ENCODE measurements at places on chromosomes 4 and X.

GRCh38 chrX:38060331-38060878, 54.1 kb downstream of the SYTL5 start:
- no peak for DNase-seq

DNA sequence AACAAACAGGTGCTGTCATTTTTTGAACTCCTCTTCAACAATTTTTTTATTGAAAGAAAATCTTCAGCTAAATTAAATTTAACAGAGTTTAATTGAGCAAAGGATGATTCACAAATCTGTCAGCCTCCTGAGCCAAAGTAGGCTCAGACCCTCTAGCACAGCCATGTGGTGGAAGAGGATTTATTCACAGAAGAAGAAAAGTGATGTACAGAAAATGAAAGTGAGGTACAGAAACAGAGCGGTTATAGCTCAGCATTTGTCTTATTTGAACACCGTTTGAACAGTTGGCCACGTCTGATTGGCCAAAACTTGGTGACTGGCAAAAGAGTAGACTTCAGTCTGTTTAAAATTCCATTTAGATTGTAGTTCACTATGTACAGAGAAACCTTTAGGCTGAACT, 217.3 kb downstream of the SPANXN1 start:
- DNase-seq, result no peak

DNA sequence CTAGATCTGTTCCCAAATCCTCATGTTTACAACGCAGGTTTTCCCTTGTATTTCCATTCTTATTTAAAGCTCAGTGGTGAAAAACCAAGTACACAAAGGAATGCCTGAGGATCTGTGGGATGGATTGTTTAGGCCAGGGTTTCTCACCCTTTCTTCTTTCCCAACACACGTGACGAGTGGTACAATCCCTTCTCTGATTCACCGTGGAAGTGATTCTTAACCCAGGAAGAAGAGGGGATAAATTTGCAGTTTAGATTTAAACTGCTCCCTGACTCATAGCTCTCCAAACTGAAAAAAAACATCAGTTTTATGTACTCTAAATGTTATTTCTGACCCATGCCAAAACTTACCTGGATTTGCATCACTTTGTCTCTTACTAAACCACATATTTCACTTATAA, 17.0 kb downstream of the PAQR3 start:
- DNase-seq, result no peak

GRCh38 chr4:42636645-42636949, 20.3 kb downstream of the ATP8A1 start:
- no peak for DNase-seq

DNA sequence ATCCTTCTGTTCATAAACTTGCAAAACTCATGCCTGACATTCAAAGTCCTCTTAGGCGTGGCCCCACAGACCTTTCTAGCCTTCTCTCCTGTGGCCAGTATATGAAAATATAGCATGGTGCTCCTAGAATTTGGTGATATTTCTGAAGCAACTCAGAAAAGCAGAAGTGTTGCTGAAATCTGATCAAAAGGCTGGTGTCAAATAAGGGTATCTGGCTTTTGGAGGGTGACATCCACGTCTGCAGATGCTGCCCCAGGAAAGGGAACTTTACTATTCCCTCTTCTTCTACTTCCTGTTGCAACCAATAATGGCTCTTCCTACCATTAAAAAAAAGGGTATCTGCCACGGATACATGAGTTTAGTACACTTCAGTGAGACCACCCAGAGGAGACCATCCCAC, 83.9 kb upstream of the RPS6KA3 start:
- no peak for DNase-seq

DNA sequence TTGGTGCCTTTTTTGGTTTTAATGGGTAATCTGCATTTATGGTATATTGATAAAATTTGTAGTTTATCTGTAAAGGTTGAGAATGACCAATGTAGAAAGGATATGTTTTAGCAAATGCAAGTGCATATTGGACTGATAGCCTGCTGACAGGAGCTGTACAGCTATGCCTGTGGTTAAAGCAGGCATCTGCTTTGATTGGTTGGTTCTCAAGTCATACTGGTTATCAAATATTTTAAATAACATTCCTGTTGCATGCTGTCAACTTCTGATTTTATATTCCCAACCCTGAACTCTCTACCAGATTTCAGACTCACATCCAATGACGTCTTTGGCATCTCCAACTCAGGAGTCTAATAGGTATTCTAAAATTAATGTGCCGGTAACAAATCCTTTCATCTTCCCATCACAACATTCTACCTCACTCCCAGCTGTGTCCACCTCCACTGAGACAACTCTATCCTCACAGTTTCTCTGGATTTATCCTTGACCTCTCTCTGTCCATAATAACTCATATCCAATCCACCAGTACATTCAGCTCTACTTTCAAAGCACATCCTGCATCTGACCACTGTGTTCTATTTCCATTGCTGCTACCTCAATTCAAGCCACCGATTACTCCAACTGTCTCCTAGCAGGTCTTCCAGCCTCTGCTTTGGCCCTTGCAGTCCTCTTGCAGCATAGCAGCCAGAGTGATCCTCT, 125.7 kb downstream of the CAMK2D start:
- DNase-seq, result no peak

GRCh38 chr4:99383833-99384392, 31.4 kb upstream of the ADH1C start:
- no peak for DNase-seq

GRCh38 chr4:114252499-114252898, 273.1 kb upstream of the ARSJ start:
- DNase-seq, result no peak

GRCh38 chr4:185139736-185140135, 3.3 kb upstream of the SLC25A4 start:
- no peak for DNase-seq

GRCh38 chrX:128927363-128927762, 595.9 kb downstream of the SMARCA1 start:
- no peak for DNase-seq

DNA sequence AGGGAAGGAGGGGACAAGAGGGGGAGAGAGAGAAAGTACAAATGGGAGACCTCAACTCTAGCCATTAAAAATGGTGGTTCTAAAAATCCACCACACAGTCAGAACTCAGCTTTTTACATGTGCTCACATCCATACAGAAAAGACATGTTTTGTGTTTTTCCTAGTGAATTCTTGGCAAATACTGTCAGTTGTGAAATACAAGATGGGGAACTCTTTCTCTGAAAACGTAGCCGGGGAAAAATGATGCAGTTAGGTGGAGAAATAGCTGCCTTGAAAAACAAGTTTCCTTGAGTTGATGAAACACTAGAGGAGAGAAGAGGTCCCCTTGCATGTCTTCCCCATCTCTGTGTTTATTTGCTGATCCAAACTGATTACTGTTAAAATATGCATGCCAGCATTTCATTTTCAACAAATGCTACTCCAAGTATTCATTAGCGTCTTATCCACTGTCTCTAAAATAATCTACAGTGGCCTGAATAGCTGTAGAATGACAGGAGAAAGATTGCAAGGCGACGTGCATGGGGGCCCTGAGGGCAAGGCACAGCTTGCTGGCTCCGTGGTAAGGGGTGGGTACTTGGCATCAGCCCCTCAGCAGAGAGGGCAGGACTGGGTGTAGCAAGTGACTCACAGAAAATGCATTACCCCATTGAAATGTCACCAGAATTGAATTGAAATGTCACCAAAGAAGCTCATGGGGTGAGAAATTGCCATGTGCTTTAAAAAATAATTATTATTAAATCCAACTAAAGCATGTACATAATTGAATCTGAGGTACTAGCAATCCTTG, 48.1 kb upstream of the TBL1X start:
- DNase-seq, result peak; percentile 72

- no peak for DNase-seq
Measured at GRCh38 chr4:2141762-2142451, 82.8 kb downstream of the NAT8L start.

Measured in ascending aorta (tissue), 2 donors.